ENCODE measurements at places on chromosomes 13 and 19.
A peak's percentile ranks its signal among the peaks of the same experiment; 100 is the strongest.

DNA sequence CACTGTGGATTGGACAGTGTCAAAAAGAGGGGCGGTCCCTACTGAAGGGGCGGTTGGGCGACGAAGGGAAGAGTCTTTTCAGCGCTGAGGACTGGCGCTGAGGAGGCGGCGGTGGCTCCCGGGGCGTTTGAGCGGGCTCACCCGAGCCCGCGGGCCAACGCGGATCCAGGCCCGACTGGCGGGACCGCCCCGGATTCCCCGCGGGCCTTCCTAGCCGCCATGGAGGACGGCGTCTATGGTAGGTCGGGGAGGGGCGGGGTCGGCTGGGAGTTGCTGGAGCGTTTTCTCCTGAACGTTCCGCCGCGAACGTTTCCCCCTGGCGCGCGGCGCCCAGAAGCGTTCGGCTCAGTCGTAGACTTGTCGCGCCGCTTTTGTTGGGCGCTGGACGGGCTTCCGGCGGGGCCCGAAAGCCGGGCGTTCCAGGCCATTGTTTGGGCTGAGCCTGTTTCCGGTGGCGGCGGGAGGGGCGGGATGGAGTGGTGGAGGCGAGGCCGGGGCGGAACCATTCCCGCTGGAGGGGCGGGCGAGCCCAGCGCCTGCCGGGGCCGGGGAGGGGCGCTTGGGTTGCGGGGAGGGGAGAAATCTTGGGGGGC is at the start of gene CYTH2:
Gene CYTH2, plus strand, starts transcription at position 81 of the 593 bp plus-strand sequence. Its CDS starts 139 bp downstream, at position 220.
- DNase-seq, result peak; percentile 34

GRCh38 chr19:30556230-30556711 is 184.1 kb downstream of the ZNF536 start:
- no peak for DNase-seq

GRCh38 chr13:32432856-32433255 is 4.9 kb upstream of the N4BP2L1 start:
- DNase-seq, result peak; percentile 33

- DNase-seq, result no peak
Measured at GRCh38 chr19:33312065-33312464, 9.7 kb upstream of the CEBPA start.

DNA sequence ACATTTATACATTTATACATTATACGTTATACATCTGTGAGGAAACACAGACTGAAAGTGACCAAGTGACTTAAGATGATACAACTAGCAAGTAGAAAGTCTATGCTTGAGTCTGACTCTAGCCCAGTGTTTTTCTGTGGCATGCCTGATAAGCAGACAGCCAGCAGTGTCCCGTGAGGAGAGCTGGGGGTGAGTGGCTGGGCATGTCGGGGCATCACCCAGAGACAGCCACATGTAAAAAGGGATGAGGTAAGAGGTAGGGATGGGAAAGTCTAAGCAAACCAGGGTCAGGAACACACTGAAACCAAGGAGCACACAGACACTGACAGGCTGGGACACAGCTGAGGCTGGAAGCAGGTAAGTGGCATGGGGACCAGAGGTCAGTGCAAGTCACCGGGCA is 333.2 kb downstream of the FOXO1 start:
- DNase-seq, result no peak

GRCh38 chr13:50888362-50888761 is 21.2 kb upstream of the RNASEH2B start:
- no peak for DNase-seq

- DNase-seq, result no peak
Measured at GRCh38 chr13:85671336-85671735, 127.9 kb downstream of the SLITRK6 start.

- no peak for DNase-seq
Measured at GRCh38 chr19:32692727-32693061, 1.1 kb downstream of the NUDT19 start.

DNA sequence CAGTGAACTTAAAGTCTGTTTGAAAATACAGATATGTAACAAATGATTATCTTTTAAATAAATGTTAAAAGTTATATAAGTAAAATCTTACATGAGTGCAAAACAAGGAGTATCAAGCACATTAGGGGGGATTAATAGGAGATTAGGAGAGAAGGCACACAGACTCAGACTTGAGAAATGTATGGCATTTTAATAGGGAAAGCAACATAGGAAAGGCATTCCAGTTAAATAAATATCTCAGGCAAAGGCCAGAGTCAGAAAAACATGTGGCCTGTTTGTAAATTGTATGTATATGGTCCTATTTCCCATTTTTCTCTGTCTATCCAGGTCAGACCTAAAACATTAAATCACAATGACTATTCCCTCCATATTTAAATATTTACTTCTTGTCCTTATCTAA is 462.7 kb downstream of the GPC6 start:
- DNase-seq, result no peak

GRCh38 chr19:18850471-18851375 is 19.0 kb downstream of the UPF1 start:
- DNase-seq, result no peak

- DNase-seq, result no peak
Measured at GRCh38 chr13:106859533-106859904, 291.6 kb upstream of the ARGLU1 start.

GRCh38 chr19:44447916-44448674 is at the start of gene ZNF229:
Gene ZNF229, minus strand, starts transcription at chr19:44448472. Its CDS starts 5,625 bp downstream, at chr19:44442847.
- DNase-seq, result no peak

DNA sequence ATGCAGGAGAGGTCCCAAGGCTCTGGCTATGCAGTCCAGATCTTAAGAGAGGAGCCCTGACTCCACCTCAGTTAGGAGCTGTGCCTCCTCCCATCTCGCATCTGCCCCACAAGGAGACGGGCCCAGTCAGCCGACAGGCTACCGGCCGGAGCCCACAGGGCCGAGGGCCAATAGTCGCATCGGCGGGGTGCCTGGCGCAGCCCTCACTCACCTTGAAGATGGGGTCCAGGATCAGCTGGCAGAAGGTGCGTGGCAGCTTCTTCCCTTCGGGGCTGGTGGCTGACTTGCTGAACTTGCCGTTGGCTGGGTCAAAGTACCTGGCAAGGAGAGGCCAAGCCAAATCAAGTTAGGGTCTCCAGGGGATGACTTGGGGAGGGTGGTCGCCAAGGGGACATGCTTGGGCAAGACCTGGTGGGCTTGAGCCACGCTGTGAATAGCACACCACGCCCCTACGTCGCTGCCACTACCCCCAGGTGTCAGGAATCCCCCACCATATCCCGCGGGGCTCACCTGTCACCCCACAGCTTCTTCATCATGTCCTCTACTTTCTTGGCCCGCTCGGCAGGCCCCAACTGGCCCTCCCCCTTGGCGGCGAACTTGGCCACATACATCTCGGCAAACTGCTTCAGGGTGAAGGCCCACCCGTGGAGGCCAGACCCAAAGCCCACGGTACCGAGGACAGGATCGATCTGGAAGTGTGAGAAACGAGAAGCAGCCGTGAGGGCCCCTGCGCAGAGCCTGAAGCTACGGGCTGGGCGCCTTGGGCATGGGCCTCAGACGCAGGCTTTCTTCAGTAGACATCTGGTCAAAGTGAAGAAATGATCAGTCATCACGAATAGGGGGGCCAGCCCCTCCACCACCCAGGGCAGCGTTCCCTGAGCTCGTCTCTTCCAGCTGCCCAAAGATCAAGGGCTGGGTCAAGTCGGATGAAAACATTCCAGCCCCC is 3.3 kb downstream of the EEF2 start:
- no peak for DNase-seq

GRCh38 chr13:111241006-111241755 is 79.3 kb upstream of the TEX29 start:
- DNase-seq, result no peak

- no peak for DNase-seq
Measured at GRCh38 chr13:78198821-78199220, 280.2 kb upstream of the EDNRB start.

- no peak for DNase-seq
Measured at GRCh38 chr13:101811284-101811839, 358.9 kb downstream of the ITGBL1 start.

DNA sequence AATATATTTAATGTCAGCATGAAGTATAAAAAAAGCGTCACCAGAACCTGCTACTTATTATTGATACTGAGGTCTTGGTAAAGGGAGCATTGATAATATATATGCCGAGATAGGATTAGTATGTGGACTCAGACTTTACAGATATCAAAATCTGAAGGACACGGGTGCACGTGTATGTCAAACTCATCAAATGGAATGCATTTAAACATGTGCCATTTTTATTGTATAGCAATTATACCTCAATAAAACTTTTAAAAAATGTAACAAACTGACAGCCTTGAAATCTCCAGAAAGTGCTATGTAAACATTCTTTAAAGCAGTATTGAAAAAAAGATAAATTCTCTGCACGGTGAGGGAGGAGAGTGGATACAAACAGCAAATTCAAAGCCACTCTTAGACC is 157.9 kb downstream of the RNF17 start:
- no peak for DNase-seq

DNA sequence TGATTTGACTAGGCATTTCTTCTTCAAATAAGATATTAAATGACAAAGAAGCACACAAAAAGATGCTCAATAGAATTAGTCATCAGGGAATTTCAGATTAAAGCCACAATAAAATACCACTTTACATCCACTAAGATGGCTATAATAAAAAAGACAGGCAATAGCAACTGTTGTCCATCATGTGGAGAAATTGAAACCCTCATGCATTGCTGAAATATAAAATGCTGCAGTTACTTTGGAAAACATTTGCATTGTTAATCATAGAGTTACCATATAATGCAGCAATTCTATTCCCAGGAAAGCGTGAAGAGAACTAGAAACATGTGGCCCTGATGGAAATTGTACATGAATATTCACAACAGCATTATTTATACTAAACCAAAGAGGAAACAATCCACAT is 605.5 kb upstream of the SLITRK1 start:
- no peak for DNase-seq

GRCh38 chr19:39539165-39539517 is 820 bp downstream of the EID2 start:
- DNase-seq, result no peak

DNA sequence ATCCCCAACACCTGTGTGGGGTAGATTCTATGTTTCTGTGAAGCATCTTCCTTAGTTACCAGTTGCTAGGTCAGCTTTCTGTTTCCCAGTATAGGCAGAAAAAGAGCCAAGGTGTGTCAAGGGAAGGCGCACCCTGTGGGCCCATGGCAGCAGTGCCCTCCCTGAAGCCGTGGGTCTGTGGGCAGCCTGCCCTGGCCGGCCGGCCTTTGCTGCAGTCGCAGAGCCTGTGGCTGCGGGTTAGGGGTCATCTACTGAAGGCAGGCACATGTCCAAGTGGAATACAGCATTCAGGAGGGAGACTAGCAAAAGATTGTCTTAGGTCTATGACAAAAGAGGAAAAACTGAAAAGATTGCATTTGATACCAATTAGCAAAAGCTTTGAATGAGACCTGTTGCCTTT is 214.0 kb downstream of the IRS2 start:
- DNase-seq, result no peak

DNA sequence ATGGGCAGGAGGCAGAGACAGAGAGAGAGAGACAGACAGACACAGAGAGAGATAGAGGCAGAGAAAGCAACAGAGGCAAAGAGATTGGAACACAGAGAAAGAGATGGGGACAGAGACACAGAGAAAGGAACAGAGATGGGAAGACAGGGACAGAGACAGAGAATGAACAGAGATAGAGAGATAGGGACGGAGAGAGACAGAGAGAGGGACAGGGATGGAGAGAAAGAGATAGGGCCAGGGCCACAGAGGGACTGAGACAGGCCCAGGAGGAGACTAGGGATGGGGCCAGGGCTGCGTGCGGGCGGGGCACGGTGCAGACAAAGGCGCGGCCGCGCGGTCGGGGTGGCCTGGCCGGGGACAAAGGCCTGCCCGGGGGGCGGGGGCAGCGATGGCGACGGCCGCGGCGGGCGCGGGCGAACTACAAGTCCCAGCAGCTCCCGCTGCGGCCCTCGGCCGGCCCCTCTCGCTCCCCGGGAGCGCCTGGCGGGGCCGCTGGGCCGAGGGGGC is at the start of gene ZNF358:
Gene ZNF358, plus strand, starts transcription at position 459 of the 507 bp plus-strand sequence. CDS start 3,140 bp downstream, outside the sequence.
- DNase-seq, result peak; percentile 43

- no peak for DNase-seq
Measured at GRCh38 chr19:39310558-39311311, 9.9 kb downstream of the LRFN1 start.

- DNase-seq, result no peak
Measured at GRCh38 chr13:97798171-97798821, 155.2 kb upstream of the IPO5 start.

GRCh38 chr13:108342369-108343289 is 73.1 kb downstream of the TNFSF13B start:
- DNase-seq, result peak; percentile 7

- DNase-seq, result no peak
Measured at GRCh38 chr19:46493236-46494145, 2.2 kb downstream of the PNMA8B start.

DNA sequence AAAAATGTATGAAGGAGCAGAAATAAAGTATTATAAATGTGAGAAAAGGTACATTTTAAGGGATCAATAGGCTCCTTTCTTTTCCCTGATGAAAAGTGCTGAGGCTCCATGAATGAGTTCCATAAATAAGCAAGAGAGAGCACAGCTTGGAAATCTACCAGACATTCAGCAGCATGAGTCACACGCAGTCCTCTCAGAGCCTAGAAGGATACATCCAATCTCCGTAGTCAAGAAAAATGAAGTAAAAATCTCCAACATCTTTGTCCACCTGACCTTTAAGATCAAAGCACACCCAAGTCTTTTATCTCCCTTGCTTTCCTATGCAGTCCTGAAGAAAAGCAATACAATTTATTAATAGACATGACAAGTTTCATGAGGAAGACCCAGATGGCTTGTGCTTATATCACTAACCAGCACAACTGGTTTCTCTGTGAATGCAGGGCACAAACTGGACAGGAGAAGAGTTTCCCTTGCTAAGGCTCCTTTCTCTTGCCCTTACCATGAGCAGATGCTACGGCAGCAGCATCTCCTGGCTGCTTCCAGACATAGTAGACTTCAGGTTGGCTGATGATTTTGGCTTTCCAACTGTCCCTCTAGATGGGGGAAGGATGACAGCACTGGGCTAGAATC is 730.8 kb downstream of the EFNB2 start:
- no peak for DNase-seq
